ENCODE measurements at places on chromosomes 12 and 14. TPM values are rescaled to one million over a fixed set of nuclear protein-coding genes. Genes with fewer than 3 reads are reported as not detected.
A peak's percentile ranks its signal among the peaks of the same experiment; 100 is the strongest.

DNA sequence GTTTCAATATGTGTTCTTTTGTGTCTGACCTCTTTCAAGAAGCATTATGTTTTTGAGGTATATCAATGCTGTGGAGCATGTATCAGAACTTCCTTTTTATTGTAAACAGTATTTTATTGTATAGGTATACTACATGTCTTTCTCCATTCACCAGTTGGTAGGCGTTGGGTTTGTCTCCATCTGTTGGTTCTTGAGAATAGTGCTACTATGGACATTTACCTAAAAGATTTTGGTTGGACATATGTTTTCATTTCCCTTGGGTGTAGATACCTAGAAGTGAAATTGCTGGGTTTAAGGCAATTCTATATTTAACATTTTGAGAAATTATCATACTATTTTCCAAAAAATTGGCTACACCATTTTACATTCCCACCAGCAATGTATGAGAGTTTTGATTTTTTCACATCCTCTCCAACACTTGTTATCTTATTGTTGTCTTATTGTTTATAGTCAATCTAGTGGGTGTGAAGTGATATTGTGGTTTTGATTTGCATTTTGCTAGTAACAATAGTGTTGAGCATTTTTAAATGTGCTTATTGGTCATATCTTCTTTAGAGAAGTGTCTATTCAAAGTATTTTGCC lies 409.2 kb downstream of the IPO8 start:
- peak; percentile 5 for DNase-seq

- DNase-seq, result no peak
Observed at GRCh38 chr12:50073712-50074111, 11.4 kb upstream of the SMARCD1 start.

- peak; percentile 51 for DNase-seq
Observed at GRCh38 chr14:91252871-91253794, 8.6 kb upstream of the GPR68 start.

DNA sequence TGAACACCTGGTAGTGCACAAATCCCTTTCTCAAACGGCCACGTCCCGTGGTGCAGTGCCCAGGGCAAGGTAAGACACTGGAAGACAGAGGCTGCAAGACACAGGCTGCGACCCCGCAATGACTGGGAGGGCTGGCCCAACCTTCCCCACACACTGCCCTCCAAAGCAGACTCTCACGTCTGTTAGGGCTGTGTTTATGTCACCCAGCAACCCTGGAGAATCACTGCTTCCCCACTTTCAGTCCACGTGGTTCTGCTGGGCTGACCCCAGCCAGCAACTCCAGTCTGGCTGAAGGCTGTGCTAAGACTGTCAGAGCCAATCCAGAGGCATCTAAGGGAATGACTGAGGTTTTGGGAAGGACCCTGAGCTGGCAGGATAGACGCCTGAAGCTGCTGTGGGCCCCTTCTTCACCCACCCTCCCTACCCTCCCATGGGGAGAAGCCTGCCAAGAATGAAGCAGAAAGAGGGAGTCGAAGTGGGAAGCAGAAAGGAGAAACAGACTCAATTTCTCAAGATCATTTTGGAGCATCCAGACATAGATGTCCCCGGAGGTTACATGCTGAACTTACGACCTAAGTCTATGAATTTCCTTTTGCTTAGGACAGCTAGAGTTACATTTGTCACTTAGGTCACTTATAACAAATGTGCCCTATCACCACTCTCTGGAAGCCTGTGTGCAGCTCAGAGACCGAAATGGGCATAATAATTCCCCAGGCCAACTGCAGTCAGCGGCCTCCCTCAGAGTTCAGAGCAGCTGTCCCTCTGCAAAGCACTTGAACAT lies 11.7 kb downstream of the KDM2B start:
- no peak for DNase-seq

CAMKK2 gene
- total RNA-seq, result 22.5 TPM

DNA sequence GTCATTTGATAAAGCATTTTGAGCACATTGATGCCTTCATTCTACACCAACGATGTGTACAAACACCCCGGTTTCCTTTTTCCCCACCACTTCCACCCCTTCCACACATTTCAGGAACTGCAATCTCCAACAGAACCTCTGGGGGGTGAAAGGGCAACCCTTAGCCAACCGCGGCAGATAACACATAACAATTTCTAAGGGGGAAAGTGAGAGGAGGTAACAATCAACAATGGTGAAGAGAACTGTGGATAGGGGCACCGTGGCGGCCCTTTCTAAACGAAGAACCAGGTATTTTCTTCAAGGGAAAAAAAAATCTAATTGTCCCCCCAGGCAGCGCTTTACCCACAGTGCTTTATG lies 1.1 kb downstream of the KITLG start:
- no peak for DNase-seq

- peak; percentile 69 for DNase-seq
Observed at GRCh38 chr12:32896432-32897280, at the start of gene PKP2. Gene PKP2, minus strand, starts transcription at chr12:32896777. Its CDS starts 46 bp downstream, at chr12:32896731.

DNA sequence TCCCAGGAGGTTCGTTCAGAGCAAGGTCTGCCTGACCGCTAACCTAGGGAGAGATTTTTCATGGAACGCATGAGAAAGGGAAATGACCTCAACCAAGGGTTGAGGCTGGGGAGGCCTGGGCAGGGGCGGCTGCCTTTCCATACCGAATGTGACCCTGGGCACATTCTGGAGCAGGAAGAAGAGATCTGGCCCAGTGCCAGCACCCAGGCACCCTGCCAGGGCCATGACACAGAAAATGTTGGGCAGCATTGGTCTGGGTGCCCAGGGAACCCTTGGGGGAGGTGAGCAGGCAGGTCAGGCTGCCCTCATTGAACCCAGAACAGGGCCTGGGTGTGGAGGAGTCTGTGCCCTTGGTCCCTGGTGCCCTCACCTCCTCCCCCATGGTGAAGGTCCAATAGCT lies 106.8 kb downstream of the CALM1 start:
- no peak for DNase-seq

GAS2L3 gene
- total RNA-seq, result 11.7 TPM

DNA sequence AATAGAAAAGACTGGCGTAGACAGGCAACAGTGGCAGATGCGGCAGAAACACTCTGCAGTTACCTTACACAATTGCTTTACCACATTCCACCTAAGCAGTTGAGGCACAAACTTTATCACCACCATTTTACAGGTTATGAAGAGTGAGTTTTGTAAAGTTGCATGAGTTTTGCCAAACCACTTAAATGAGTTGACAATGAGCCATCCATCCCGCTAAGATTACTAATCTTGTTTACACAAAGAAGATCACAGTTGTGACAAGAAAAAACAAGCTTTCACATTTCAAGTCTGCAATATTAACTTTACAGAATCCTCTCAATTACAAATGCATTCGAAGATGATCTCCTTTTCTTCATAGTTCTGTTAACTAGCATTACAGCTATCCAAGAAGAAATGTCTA lies 1.8 kb downstream of the TMCC3 start:
- no peak for DNase-seq

SMCO2 gene
- total RNA-seq, result not detected

KLHDC1 gene
- 1.0 TPM for total RNA-seq

CLEC1B gene
- total RNA-seq, result not detected

IL31 gene
- total RNA-seq, result not detected

- peak; percentile 51 for DNase-seq
Observed at GRCh38 chr12:124928095-124928911, 13.9 kb upstream of the UBC start.

- no peak for DNase-seq
Observed at GRCh38 chr12:75981247-75982168, 50.1 kb downstream of the PHLDA1 start.

FOXN4 gene
- 0.78 TPM for total RNA-seq

HRK gene
- 8.9 TPM for total RNA-seq

MMP14 gene
- 298 TPM for total RNA-seq

DNA sequence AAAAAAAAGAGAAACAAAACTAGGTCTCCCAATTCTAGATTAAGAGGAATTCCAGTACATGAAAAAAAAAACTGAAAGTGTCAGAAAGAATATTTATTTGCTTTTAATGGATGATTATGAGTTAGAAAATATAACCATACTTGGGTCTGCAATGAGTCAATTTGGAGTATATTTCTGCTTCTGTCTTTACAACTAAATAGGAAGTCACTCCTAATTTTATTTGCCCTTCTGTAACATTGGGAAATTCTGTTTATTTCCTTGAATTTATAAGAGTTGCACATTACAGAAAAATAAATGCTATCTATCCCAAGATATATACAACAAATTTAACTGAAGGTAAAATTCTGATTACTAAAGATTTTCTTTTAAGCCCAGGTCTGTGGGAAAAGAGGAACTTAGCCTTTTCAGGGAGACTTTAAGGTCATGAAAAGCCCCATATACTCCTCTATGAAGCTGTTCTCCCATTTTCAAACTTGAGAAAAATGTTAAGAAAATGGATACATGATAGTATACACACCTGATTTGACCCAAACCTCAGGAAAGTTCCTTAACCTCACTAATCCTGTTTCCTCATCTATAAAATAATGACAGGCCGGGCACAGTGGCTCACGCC lies 7.2 kb downstream of the SINHCAF start:
- DNase-seq, result no peak

- no peak for DNase-seq
Observed at GRCh38 chr14:105526776-105527380, 495 bp downstream of the TMEM121 start.

- no peak for DNase-seq
Observed at GRCh38 chr14:95136631-95137030, 20.7 kb downstream of the DICER1 start.

- DNase-seq, result no peak
Observed at GRCh38 chr12:46221255-46222128, 47.4 kb downstream of the SLC38A1 start.

- DNase-seq, result no peak
Observed at GRCh38 chr12:128911861-128912260, 58.6 kb downstream of the GLT1D1 start.

- no peak for DNase-seq
Observed at GRCh38 chr12:29395356-29395755, 14.4 kb upstream of the ERGIC2 start.

- DNase-seq, result no peak
Observed at GRCh38 chr14:37859177-37859576, 263.7 kb downstream of the TTC6 start.
